ENCODE measurements at places on chromosomes 5 and 9.

DNA sequence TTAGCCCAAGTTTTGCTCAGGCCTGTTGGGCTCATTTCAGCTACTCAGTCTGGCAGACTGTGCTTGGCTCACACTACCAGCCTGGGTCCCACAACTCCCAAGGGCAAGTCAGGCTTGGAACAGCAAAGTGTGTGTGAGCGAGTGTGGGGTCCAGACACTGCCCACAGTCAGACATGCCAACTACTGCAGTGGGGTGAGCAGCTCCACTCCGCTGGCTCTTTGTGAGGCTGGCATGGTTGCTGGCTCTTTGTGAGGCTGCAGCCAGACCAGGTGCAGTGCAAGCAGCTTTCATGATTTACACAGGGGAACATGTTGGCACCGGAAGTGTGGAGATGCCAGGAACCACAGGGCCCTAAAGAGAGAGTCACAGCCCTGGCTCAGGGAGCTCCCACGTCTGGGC, 606.7 kb upstream of the FAM174A start:
- DNase-seq = no peak

DNA sequence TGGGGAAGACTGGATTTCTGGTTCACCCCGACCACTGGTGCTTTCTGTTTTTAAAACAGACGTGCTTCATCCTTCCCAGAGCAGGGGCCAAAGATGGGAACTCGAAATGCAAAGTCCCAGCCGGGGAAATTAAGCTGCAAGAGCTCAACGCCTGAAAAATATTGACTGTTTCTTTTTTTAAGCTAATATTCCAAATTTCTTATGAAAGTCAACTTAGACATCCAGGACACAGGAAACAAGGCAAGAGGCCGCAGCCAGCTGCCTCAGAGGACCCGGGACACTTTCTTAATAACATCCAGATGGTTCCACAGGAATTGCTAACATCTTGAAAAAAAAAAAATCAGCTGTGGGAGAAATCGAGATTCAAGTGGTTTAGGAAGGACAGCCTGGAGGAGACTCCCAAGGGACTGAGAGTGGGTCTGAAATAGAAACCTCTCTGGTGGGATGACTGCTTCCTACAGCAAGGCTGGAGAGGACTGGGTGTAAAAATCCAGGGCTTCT, 144.9 kb downstream of the FGF1 start:
- DNase-seq = no peak

DNA sequence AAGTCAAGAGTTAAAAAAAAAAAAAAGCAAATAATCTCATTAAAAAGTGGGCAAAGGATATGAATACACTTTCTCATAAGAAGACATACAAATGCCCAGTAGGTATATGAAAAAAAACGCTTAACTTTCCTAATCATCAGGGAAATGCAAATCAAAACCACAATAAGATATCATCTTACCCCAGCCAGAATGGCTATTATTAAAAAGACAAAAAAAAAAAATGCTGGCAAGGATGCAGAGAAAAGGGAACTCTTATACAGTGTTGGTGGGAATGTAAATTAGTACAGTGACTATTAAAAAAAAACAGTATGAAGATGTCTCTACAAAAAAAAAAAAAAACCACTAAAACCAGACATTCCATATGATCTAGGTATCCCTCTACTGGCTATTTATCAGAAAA, 79.4 kb downstream of the LPAR1 start:
- DNase-seq = no peak

- DNase-seq = no peak
Measured at GRCh38 chr5:73564675-73565074, 764 bp downstream of the ANKRA2 start.

DNA sequence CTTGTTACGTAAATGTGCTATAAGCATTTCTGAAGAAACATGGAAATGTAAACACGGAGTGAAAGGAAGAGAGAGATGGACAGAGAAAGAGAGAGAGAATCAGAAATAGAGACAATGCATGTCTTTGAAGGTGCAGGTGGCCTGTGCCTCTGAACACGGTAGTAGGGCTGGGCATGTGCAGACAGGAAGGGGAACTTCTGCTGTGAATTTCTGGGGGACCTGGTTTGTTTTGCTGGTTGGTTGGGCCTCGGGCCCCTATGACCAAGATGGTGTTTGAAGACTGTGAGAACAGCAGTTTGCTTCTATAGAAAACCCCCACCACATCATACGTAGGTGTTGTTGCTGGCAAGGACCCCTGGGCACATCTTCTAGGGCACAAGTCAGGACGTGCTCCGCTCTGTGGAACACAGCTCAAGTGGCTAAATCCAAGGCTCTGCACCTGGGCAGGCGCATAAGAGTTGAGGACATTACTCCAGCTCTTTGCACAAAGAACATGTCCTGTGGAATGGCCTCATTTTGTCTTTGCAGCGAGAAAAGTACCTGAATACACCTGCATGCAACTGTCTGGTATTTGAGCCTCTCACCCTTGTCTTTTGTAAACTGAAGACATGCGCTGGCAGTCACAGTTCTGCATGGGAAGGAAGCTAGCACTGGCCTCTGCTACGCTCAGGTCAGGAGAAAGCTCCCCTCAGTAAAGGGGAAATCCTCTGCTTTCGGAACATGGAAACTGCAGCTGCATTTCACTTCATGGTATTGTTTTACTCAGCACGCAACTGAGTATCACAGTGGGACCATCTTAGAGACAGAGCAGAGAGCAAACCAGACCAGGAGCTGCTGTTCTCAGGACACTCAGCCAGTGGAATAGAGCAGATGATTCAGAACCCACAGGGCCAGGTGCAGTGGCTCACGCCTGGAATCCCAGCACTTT, 2.7 kb downstream of the OR2V2 start:
- DNase-seq = no peak

- no peak for DNase-seq
Measured at GRCh38 chr9:101711330-101711941, 27.0 kb downstream of the GRIN3A start.

GRCh38 chr9:18928711-18929110, 104.3 kb downstream of the SAXO1 start:
- no peak for DNase-seq

- no peak for DNase-seq
Measured at GRCh38 chr5:172411484-172412072, 42.7 kb downstream of the SH3PXD2B start.

DNA sequence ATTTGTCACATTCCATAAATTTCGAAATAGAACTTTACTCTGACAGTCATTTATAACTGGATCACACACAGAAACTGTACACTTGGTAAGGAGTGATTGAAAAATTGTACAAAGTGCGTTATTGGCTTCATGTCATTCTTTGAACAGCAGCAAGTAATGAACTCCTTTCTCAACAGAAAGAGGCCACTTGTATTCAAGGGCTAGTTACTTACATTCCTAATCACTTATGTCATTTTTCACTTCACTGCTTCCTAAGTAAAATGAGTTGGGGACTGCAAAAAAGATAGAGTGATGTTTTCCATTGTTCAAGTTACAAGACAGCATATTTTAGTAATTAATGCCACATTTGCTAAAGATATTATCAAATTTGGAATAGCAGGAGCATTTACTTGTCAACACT, 893.2 kb downstream of the DTWD2 start:
- no peak for DNase-seq

GRCh38 chr9:71483436-71483835, 284.9 kb downstream of the CEMIP2 start:
- no peak for DNase-seq

- DNase-seq = no peak
Measured at GRCh38 chr5:68441309-68442073, 225.9 kb downstream of the PIK3R1 start.

GRCh38 chr9:121187636-121188305, 13.9 kb downstream of the RAB14 start:
- no peak for DNase-seq

DNA sequence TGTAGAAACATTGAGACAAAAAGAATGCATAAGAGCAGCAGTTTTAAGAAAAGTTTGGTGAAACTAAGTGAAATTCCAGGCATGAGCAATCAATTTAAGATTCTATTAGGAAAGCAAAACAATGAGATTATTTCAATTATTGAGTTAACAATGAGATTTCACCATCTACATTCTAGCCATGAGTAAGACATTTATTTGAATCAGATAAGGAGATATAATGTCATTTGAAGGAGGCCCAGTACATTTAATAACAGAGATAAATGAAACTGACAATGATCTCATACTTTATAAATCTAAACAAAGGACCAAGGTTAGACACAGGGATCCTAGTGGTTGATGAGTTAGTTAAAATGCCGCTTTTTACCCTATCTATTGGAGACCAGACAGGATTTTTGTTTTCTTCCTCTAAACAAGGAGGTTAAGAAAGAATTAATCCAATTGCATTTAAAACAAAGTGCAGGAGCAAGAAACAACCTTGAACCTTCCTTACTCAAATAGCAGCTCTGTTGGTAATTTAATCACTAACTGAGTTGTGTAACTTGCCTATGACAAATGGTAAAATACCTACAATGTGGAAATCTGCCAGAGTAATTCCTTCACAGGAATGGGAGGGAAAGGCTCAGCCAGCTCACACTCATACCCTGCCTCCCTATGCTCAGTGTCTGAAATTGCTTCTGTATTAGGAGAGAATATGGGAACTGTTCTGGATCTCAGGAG, 103.5 kb upstream of the NR3C1 start:
- no peak for DNase-seq

DNA sequence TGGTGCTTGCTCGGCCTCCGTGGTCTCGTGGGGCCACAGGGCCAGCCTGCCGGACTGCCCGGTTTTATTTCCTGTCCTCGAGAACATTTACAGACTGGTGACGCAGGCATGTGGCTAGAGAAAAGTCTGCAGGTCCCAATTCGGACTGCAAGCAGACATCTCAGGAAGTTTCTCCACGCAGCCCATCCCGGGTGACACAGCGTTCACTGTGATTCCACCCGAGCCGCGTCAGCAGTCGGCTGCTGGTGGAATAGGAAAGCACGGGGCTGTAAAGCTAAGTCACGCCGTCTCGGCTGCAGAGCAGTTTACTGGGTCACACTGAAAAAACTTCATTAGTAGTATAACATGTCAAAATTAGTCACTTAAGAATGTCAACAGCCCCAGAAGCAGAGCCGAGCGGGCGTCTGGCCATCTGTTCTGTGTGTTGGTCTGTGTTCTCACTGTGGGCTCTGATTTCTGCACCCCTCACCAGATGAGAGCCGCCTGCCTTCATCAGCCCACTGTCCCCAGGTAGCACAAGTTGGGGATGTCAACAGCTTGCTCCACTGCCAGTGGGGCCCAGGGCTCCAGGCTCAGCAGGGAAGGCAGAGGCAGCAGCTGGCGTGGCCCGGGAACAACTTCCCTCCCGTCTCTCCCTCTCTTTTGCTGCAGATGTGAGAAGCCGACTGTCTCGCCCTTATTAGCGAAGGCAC, 363.7 kb downstream of the IRX2 start:
- no peak for DNase-seq

GRCh38 chr9:19641046-19641445, 147.8 kb downstream of the SLC24A2 start:
- DNase-seq = no peak

All from stimulated activated CD4-positive, alpha-beta T cell treated with anti-CD3 and anti-CD28 coated beads, Interleukin-4, amount 100 ng/mL, for 4 hours (primary cell).